Activated T-helper 9 cell treated with anti-CD3 and anti-CD28 coated beads, Interleukin-2, amount 50 U/mL, for 16 hours (primary cell): ENCODE measurements at places on chromosomes 16 and 17.
A peak's percentile ranks its signal among the peaks of the same experiment; 100 is the strongest.

GRCh38 chr16:88672776-88673175 is 9.9 kb upstream of the MVD start:
- no peak for DNase-seq

DNA sequence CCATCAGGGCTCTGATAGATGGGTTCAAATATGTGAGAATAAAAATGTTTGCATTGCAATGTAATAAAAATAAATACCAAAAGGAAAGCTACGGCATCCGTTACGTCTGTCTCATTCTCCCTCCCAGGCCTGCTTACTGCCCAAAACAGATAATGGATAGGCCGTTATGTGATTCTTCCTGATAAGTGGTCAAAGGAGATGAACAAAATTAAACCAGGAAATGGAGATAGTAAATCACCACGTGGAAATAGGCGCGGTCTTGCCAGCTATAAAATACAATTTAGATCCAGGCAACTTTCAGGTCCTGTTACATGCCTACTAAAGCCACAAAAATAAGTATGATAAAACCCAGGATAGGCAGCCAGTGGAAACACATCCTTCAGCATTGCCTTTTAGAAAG is 49.5 kb upstream of the CCL1 start:
- no peak for DNase-seq

DNA sequence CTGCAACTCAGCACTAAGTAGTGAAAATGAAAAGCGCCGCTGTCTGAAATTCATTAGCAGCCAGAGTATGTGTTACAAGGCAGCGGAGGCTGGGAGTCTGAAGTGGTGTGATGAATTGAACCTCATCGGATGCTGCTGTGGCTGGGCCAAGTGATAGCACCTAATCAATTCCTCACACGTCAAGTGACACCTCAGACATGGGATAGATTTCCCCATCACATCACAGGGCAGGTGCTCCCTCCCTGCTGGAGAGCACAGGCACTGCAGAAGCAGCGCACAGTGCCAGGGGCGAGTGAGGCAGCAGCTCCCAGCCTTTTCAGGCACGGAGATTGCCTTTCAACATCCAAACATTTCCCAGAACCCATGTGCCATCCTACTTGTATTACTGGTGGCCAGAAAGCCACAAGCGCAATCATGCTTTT is 32.2 kb downstream of the DRC3 start:
- no peak for DNase-seq

DNA sequence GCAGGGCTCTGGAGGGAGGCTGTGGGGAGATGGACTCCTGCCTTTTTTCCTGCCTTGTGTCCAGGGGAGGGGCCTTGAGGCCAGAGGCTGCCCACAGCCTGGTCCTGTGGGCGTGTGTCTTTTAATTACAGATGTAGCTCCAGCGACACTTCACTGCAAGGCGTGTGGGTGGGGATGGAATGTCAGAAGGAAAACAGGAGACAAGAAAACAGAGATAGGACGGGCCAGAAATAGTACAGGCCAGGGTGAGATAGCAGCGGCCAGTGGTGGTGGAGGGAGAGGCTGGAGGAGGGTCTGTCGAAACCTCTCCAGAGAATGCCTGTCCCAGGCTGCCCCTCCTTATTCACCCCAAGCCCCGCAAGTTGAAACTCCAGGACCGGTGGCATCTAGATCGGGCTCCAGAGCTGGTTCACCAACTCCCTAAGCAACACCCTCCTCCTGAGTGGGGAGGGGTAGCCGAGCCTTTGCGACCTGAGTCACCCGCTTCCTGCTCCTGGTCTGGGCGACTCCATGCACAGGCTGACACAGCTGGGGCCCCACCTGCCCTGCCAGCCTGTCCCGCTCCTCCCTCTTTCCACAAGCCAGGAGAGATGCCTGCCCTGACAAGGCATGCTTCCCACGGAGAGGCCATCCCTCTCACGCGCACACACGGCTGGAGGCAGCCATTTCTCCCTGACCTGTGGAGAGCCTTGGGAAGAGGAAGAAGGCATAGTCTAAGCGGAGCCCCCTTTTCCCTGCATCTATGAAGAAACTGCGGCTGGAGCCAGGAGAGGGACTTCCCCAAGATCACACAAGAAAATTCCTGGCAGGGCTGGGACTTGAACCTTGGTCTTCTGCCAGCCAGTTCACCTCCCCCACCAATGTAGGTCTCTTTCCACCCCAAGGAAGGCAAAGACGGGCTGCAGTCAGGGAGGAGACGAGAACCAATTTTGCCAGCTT is 6.6 kb upstream of the JUP start:
- DNase-seq = no peak

DNA sequence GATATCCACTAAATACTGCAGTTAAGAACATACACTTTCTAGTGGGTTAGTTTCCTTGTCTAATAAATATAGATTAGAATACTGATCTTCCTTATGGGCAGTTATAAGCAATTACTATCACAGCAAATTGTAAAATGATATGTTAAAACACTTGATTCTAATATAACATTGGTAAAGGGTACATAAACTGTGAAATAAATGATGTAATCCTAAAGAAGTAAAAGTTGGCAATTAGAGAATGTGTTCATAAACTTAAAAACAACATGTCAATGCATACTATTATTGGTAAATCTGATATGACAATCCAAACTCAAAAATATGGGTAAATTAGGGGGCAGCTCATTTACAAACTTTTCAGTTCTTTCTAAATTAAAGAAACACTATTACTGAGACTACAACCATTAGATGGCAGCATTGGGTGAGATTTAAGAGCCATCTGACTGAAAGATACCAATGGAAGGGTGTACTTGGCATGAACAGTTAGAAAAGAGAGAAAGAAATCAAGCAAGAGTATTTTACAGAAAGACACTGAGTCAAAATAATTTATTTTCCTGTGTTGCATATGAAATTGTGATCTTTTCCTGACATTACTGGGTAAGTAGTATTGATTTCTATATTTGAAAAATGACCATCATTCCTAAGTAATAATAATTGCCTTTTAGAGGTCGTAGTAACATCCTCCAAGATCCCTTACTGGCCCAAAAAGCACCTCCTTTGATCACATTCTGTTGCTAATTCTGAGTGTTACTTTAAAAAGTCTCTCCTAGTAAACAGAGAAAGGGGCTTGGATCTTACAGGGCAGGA is 119.6 kb downstream of the SPAG9 start:
- no peak for DNase-seq

DNA sequence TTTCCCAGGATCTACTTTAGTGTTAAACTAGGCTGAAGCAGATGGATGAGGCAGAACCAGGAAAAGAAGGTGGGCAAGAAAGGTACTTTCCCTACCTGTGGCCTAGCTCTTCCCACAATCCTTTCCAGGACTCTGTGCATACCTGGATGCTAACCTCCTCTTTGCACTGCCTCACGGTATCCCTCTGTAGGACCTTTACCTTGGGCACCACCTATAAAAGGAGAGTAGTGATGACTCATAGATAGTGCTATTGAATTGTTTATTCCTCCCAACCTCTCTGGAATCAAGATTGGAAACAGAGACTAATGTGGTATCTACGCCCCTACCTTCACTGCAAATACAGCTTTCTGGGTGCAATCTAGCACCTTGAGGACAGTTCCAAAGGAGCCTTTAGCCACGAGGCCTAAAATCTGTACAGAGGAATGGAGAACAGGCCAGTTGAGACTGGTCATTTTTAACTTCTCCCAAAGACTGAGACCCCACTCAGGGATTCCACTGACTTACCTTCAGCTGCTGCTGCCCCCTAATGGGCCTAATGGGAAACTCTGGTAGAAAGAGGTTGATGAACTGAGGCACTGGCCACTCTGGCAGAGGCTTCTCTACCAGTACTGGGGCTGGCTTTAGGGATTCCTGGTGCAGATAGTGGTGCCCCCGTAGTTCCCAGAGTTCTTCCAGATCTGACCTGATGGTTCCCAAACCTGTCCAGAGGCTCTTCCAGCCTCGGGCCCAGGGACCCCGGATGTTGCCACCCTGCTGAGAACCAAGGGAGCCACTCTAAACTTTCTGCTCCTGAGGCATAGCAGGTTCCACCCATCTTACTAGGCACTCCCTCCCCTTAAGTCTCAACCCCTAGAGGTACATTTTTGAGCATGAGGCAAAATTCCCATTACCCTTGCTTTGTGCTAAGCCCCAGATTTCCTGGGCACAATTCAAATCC is 781 bp downstream of the RSKR start:
- DNase-seq = peak; percentile 3

DNA sequence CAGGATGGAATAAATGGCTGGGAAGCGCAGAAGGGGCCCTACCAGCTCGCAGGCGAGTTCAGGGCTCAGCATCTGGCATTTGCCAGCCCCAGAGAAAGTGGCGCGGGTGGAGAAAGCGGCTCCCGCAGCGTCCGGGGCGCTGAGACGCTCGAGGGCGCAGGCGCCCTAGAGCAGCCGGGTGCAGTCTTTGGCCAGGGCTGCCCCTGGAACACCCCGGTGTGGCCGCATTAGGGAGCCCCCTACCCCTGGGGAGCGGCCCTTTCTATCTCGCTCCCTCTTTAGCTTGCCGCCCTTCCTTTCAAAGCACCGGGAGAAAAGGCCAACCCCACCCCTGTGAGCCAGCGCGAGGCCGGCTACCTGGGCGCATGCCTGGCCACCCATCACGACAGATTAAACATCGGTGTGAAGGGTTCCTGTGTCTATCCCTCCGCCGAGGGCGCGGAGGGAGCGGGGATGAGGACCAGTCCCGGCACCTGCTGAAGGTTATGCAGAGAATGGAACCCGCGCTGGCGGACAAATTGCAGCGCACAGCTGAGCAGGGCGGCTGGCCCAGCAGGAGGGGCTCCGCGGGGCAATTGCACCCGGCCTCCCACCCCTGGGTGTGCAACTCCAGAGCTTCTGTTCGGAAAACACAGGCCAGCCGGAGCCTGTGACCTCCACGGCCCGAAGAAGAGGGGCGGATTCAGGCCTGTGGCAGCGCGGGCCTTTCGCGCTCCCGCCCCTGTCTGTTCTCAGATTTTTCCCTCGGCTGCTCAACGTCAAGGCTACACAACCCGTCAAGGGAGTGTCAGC is 15.6 kb upstream of the FOXF1 start:
- no peak for DNase-seq

DNA sequence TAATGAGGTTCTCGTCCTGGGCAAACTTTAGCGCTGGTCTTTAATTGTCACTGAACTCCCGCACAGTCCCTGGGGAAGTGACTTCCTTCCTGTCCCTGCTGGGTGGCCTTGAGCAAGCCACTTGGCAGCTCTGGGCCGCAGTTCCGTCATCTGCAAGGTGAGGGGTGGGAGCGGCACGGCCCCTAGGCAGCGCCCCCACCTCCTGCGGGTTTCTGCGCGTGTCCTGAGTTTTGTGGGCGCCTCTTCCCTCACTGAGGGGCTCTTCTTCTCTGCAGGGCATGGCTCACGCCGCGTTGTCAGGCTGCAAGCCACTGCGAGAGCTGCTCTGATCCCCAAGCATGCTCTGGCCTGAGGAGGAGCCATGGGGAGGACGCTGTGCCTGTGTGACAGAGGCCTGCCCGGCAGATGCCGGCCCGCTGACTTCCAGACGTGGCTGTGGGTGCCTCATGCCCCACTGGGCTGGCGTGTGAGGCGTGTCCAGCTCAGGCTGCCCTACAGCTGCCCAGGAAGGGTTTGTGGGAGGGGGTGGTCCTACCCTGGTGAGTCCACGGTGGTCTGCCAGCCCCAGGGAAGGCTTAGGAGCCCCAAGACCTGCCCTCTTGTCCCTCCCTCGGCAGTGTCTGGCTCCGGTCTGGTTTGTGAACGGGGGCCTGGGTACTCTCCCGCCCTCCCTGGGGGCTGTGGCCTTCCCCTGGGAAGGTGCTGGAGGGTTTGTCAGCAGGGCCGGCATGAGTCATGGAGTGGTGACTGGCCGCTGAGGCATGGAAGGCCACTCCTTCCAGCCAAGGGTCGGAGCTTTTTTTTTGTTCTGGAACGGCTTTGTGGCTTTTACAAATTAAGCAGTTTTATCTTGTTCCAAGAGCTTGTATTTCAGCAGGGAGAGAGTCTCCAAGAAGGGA is 182.0 kb downstream of the SEC14L1 start:
- no peak for DNase-seq

GRCh38 chr16:49523435-49524159 is 150.0 kb downstream of the C16orf78 start:
- DNase-seq = no peak

- DNase-seq = no peak
Observed at GRCh38 chr16:12170103-12171040, 193.8 kb downstream of the SNX29 start.

- DNase-seq = no peak
Observed at GRCh38 chr17:48416971-48417370, 13.0 kb downstream of the SKAP1 start.

DNA sequence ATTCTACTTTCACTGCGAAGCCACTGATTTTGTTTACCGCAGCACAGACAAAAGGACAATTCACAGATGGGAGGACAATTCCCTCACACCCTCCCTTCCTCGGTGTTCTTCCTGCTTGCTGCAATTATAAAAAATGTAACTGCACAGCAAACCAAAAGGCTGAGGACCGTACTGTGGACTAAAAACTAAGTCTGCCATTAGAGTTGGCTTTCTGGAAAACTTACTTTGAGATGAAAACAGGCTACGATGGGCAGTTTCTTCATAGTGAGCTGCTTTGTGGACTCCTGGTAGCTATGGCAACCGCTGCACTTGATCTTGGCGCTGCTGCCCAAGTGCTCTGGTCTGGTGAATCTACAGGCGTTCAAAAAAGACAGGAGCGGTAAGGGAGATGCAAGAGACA is 35.2 kb downstream of the USP22 start:
- DNase-seq = no peak

DNA sequence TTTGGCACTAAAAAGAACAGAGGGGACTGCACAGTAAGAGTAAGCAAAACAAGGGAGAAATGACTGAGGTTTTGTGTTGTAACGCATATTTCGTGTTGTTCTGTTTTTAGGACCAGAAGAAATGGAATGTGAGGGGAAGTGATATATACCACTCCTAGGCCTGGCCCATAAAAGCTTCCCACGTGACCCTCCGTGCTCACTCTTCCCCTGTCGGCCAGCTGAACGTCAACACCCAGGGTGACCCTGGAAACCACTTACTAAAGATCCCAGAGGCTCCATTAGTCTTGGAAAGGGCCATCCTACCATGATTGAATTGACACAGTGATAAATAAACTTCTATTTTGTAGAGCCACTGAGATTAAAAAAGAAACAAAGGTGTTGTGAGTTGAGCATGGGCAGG is 79.8 kb downstream of the HELZ start:
- no peak for DNase-seq

GRCh38 chr17:4506892-4507291 is 8.2 kb downstream of the SPNS2 start:
- no peak for DNase-seq

DNA sequence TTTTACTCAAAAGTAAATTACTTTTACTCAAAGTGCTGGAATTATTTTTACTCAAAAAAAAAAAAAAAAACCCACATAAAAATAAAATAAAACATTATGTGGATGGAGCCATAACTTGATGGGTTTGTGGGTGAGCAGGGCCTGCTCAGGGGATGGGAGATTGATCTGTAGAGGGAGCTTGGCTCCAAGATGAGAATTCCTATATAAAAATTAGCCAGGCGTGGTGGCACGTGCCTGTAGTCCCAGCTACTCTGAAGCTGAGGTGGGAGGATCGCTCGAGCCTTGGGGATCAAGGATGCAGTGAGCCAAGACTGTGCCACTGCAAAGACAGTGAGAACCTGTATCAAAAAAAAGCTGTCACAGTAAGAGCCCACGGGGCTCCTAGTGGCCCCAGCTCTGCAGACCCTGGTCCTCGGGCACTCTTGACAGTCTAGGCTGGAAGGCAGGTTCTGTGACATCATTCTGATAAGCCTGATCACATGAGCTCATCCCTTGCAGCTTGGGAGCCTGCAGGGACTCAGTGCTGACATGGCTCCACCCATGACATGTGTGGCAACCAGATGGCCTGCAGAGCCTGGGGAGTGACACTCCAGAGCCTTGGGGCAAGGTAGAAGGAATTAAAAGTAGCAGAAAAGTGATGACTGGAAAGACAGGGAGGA is 42.5 kb downstream of the ST3GAL2 start:
- DNase-seq = no peak
